ENCODE measurements at places on chromosomes 5 and 9.

GRCh38 chr9:80028501-80028900, 456.7 kb downstream of the TLE4 start:
- no peak for DNase-seq

GRCh38 chr5:142597546-142598337, 88.1 kb downstream of the FGF1 start:
- no peak for DNase-seq

DNA sequence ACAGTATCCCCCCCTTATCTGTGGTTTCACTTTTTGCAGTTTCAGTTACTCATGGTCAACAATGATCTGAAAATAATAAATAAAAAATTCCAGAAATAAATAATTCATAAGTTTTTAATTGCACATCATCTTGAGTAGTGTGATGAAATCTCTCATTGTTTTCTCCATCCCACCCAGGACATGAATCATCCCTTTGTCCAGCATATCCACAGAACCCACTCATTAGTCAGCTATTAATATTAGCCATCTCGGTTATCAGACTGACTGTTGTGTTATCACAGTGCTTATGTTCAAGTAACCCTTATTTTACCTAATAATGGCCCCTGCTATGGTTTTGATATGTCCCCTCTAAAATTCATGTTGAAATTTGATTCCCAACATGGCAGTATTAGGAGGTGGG, 40.7 kb downstream of the FAM114A2 start:
- no peak for DNase-seq

GRCh38 chr9:36765077-36765390, 192.3 kb downstream of the MELK start:
- no peak for DNase-seq

DNA sequence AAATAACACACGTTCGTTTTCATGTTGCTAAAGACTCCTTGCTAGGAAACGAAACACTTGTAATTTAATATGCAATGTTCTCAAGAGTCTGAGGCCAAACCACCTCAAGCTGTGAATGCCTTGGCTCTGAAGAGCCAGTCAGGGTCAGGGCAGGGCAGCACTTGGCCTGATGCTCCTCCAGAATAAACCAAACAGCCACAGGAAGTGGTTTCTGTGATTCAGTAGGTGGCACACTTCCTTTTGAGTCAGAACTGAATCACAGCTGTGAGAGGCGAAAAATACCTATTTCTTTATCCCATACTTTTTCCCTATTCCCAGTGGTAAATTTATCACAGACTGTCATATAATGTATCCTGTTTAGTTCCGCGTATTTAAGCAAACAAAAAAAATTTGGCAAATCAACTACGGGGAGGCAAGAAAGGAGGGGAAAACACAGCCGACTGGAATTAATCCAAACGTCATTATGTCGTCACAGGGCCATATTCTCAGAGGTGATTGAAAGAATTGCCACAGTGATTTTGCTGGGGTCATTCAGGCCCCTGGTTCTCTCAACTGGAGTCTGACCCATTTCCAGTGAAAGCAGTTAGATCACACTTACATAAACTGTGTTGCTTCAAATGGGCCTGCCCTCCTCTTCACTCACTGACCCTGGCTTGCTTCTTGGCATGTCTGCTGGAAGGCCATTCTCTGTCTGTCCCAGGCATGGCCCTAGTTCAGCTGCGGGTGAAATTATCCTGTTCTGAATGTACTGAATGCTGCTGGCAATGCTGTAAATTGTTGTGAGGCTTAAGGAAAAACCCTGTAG, 71.2 kb downstream of the ARRDC3 start:
- peak; percentile 88 for DNase-seq

DNA sequence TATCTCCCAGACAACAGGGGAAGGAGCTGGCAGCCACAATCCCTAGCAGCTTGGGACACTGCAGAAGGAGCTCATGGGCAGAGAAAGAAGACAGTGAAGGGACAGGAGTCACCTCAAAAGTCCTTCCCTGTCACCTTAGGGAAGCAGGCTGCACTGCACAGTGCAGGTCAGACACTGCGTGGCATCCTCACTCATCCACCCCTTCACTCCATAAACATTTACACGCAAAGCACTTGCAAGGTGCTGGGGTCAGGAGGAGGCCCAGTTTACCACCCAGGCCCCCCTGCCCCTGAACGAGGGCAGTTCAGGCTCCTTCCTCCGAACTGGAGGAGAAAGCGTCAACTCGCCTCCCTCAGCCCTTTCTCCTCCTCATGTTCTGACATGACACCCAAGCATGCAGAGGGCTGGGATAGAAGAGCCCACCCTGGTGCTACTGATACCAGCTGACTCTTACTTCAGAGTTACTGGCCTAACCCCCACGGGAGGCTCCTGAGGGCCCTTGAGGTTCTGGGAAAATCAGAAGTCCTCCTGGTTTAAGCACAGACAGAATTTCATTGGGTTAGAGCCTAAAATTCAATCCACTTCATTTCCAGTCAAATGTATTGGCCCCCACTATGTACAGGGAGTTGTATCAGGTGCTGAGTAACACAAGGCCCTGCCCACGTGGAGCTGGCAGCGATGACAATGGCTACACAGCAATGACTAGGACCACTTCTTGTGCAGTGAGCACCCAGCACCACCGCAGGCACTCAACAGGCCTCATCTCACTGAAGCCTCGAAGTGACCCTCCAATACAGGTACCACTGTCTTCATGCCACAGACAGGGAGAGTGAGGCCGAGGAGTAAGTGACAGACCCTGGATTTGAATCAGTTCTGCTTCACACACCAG, 70.4 kb downstream of the RAPGEF1 start:
- DNase-seq, result no peak

- DNase-seq, result peak; percentile 21
Observed at GRCh38 chr9:83199240-83199639, 136.3 kb upstream of the RASEF start.

GRCh38 chr9:130466537-130467217, 21.9 kb downstream of the ASS1 start:
- DNase-seq, result no peak

GRCh38 chr5:57772512-57772911, 289.9 kb upstream of the ACTBL2 start:
- DNase-seq, result no peak

GRCh38 chr9:89358985-89359384, 40.7 kb downstream of the SECISBP2 start:
- peak; percentile 63 for DNase-seq

DNA sequence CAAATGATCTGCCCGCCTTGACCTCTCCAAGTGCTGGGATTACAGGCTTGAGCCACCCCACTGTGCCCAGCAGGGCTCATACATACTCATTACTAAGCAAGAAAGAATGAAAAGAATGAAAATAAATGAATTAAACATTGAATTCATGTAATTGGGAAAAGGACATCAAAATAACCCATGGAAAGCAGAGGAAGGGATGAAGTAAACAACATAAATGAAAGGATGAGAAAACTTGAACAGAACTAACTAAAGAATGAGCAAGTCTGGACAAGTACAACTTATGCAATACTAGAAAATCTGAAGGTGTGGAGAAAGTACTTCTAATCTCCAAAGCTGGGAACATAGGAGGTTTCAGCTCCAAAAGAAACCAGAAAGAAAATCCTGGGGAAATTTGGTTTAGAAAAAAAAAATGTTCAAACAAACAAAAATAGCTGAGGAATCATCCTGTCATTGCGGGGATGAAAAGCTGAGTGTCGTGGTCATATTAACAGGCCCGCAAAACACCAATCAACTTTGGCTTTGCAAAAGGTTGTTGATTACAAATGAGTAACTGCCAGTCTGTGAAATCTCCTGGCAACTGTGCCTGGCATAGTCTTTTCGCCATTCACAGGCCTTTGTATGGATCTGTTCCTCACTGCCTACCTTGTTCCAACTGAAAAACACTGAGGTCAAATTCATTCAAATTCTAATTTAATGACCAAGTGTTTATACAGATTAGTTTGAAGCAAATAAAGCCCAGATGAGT, 2.3 kb upstream of the AK3 start:
- no peak for DNase-seq

- no peak for DNase-seq
Observed at GRCh38 chr5:33275391-33275790, 165.4 kb upstream of the TARS1 start.

- DNase-seq, result no peak
Observed at GRCh38 chr5:57406641-57407040, 76.0 kb downstream of the ACTBL2 start.

- DNase-seq, result no peak
Observed at GRCh38 chr9:9229269-9229668, 1383.5 kb downstream of the PTPRD start.

- no peak for DNase-seq
Observed at GRCh38 chr9:34485822-34486221, 27.2 kb downstream of the DNAI1 start.

DNA sequence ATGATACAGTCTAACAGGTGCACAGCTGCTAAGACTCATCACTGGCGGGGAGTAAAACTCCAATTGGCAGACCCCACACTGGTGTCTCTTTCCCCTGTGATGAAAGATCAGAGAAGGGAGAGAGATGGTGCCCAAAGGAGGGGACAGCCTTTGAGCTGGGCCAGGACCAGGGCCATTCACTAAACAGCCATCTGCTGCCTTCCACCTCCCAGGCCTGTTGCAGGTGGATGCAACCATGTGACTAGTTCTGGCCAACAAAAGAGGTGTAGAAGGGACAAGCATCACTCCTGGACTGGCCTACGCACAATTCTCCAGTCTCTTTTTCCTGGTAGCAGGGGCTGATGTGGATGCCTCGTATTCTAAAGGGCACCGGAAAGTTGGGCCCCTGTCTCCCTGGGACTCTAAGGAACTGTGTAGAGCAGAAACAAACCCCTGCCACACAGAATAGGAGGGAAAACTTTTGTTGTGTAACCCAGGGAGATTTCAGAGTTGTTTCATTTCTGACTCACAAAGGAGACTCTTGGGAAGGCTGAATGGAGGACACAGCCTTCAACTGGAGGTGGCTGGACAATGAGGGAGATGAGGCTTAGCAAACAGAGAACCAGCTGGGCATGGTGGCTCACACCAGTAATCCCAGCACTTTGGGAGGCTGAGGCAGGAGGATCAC, 26.9 kb downstream of the TNIP1 start:
- DNase-seq, result peak; percentile 37

DNA sequence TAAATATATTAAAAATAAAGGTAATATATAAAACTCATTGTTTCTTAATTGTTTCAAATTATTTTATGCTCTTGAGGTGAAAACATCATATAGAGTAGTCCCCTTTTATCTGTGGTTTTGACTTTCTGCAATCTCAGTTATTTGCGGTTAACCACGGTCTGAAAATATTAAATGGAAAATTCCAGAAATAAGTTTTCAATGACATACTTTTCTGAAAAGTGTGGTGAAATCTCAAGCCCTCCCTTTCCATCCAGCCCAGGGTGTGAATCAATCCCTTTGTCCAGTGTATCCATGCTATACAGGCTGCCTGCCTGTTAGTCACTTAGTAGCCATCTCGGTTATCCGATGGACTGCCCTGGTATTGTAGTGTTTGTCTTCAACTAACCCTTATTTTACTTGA, 546.7 kb upstream of the DMAC1 start:
- DNase-seq, result no peak

GRCh38 chr9:20524776-20525175, 97.5 kb downstream of the MLLT3 start:
- DNase-seq, result no peak

GRCh38 chr9:20391208-20391607, 231.1 kb downstream of the MLLT3 start:
- DNase-seq, result no peak

GRCh38 chr5:139660105-139660922, 12.2 kb downstream of the CXXC5 start:
- peak; percentile 96 for DNase-seq

- no peak for DNase-seq
Observed at GRCh38 chr9:126618190-126618584, 4.5 kb downstream of the LMX1B start.

DNA sequence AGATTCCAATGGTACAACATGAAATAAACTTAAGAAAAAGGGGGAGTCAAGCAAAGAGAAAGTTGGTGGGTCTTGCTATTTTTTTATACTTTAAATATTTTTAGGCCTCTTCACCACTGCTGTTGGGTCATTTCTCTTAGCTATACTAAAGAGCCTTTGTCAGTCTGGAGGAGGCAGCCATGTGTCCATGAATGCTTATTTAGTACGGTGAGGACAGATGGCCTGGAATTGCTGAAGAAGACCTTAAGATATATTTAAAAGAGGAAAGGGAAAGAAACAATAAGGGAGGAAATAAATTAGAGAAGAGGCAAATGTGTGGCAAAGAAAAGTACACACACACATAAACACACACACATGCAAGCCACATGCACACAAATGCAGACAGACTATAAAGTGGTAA, 560.5 kb upstream of the MEF2C start:
- no peak for DNase-seq

- no peak for DNase-seq
Observed at GRCh38 chr5:103402851-103403250, 144.3 kb downstream of the MACIR start.

- DNase-seq, result no peak
Observed at GRCh38 chr9:133609311-133610098, at the start of gene FAM163B. Gene FAM163B (minus strand): TSS chr9:133609389. CDS start chr9:133580223, 29,166 bp downstream.

GRCh38 chr9:132577119-132577518, 5.3 kb upstream of the BARHL1 start:
- no peak for DNase-seq

GRCh38 chr9:89845321-89845720, 240.5 kb downstream of the GADD45G start:
- DNase-seq, result no peak

DNA sequence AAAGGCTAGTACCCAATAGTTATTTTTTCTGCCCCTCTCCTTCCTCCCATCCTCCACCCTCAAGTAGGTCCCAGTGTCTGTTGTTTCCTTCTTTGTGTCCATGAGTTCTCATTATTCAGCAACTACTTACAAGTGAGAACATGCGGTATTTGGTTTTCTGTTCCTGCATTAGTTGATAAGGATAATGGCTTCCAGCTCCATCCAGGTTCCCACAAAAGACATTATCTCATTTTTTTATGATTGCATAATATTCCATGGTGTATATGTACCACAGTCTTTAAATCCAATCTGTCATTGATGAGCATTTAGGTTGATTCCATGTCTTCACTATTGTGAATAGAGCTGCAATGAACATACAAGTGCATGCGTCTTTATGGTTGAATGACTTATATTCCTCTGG, 128.3 kb upstream of the ANKRD55 start:
- DNase-seq, result no peak

GRCh38 chr5:62431735-62432620, 19.4 kb downstream of the IPO11 start:
- peak; percentile 38 for DNase-seq

DNA sequence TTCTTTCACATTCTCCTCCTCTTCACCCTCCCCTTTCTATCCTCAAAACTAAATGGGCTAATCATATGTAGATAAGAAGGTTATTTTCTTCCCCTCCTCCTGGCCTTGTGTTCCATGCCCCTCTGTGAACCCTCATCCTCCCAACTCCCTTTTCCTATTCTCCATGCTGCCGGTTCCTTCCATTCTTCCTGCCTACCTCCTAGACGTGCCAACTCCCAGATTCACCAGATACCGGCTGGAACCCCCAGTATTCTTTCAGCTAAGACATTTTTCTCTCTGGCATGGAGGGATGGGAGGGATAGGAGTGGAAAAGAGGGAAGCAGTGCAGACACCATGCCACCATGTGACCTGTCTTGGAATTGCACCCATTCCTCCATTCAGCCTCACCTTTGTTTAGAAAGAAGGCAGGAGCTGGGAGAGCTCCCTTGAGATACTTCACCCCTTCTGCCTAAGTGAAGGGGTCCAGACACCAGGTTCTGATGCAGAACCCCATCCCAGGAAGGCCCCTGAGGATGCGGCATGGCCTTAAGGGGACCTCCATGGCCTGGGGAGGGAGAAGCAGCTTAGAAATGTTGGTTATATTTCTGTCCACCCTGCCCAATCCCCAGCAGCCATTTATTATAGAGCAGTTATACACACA, 4.8 kb downstream of the DNAJB5 start:
- DNase-seq, result peak; percentile 67

- DNase-seq, result no peak
Observed at GRCh38 chr9:133632806-133633680, 3.1 kb upstream of the DBH start.

- DNase-seq, result no peak
Observed at GRCh38 chr9:122366074-122366660, 4.7 kb upstream of the PTGS1 start.
